Stimulated activated CD8-positive, alpha-beta memory T cell treated with anti-CD3 and anti-CD28 coated beads, Interleukin-7, amount 100 ng/mL, for 1 hour (primary cell): ENCODE measurements at places on chromosomes 7 and 10.

GRCh38 chr7:116776610-116777289, 85.6 kb upstream of the CAPZA2 start:
- DNase-seq: no peak

DNA sequence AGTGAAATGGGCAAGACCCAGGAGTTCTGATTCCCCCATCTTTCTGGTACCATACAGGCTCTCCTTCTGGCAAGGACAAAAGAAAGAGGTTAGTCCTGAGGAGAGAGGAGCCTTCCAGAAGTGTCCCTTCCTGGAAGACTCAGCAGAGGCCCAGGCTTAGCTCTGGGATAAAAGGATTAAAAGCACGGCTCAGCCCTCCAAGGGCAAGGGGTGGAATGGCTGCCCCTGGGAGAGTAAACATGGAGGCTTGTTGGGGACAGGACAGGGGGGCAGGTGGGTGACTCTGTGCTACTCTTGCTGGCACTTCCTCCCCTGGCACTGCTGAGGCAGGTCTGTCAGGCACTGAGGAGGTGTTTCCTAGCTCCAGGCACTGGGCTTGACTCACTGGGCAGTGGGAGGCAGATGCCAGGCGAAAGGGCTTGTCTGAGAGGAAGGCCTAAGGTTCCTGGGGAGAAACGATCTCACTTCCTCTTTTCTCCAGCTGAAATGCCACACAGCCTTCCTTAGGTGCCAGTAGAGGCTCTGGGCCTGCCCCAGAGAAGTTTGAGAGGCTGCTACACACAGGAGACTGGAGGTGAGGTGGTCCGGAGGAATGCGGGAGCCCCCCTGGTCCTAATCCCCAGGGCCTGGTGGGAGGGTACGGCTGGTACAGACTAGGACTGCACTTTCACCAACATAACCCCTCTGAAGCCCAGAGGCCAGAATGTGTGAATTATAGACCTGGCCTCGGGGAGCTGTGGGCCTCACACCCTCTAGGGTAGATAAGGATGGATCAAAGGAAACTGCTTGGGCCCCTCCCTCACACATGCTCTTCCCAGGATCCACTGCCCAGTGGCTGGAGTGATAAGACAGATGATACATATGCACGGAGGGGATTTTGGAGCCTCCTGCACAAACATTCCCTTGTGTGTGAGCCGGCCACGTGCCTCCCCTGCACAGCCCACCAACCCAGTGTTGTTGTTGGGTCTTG, 63.2 kb upstream of the PODXL start:
- no peak for DNase-seq

- DNase-seq: no peak
Observed at GRCh38 chr7:66183700-66184099, 21.4 kb upstream of the TPST1 start.

DNA sequence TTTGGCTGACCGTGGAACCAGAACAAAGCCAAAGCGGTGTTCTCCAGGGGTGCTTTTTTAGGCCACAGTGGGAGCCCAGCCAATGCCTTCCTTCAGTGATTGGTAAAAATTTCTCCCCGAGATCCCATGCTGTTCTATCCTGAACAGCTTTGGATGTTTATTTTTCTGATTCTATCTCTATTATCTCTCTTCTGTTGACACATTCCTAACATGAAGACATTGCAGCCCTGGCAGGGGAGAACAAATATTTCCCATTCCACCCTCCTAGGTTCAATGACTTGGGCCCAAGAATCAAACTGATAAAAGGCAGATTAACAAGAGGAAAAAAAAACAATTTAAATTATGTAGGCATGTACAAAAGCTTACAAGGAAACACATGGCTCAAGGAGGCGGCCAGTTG, 162.7 kb downstream of the PFKFB3 start:
- no peak for DNase-seq

- DNase-seq: no peak
Observed at GRCh38 chr10:51615764-51616298, 83.6 kb downstream of the CSTF2T start.

DNA sequence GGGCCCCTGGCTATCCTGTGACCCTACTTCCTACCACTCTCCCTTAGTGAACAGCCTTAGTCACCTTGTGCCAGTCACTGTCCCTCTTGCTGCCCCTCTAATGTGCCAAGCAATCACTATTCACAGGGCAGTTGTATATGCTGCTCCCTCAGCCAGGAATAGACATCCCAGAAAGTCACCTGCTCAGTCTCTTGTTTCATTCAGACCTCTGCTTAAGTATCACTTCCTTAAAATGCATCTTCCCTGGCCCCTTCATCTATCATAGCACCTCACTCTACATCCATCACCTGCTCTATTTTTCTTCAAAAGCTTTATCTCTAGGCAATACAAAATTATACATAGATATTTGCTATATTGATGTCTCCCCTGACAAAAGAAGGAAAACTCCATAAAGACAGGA, 328.4 kb upstream of the NFE2L3 start:
- DNase-seq: no peak

DNA sequence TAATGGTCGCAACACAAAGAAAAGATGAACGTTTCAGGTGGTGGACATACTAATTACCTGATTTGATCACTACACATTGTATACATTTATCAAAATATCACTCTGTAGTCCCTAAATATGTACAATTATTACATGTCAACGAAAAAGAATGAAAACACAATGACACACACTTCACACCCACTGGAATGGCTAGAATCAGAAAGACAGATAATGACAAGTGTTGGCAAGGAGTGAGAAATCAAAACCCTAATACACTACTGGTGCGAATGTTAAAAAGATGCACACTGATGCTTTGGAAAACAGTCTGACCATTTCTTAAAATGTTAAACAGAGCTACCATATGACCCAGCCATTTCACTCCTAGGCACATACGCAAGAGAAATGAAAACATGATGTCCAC, 2.3 kb downstream of the COA1 start:
- DNase-seq: no peak

GRCh38 chr10:86673827-86674581, 5.7 kb downstream of the LDB3 start:
- DNase-seq: no peak

DNA sequence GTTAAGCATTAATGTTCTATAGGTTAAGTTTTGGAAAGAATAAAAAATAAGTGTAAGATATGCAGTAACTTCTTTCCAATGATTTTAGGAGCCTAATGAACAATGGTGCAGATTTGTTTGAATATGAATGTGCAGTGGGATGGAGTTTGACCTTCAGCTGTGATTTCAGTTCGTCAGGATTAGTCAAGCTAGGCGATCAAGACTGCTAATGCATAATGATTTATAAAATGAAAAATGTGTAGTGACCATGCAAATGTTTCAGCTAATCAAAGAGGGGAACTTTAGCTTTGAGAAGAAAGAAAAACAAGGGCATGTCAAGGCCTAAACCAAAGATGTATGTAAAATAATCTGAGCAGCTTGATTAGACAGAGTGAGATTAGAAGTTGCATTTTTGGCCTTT, 208.5 kb downstream of the FOXP2 start:
- no peak for DNase-seq

GRCh38 chr7:13111230-13111629, 423.8 kb downstream of the ARL4A start:
- DNase-seq: no peak

GRCh38 chr10:82377608-82378007, 502.6 kb downstream of the NRG3 start:
- no peak for DNase-seq

- no peak for DNase-seq
Observed at GRCh38 chr7:133904776-133905175, 222.4 kb upstream of the LRGUK start.

- DNase-seq: no peak
Observed at GRCh38 chr7:82319674-82320118, 123.9 kb downstream of the CACNA2D1 start.

- no peak for DNase-seq
Observed at GRCh38 chr7:128190051-128190647, 50.9 kb upstream of the LEP start.

DNA sequence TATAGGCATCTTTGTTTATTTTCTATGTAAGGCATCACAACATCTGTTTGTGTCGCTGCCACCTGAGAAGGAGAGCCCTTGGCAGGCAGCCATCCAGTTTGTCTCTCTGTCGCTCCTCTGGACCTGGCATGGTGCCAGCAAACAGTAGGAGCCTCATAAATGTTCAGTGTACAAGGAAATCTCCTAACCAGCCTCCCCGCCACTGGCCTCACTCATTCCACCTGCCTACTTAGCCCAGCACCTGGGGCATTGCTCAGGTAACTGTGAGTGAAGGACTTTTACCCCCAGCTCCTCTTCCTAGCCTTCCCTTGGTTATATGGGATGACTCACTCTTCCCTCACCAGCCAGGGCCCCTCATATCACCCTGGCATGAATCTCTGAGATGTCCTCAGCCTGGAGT, 61.7 kb upstream of the NPTX2 start:
- DNase-seq: no peak

GRCh38 chr7:157013101-157013500, 2.6 kb upstream of the MNX1 start:
- no peak for DNase-seq

DNA sequence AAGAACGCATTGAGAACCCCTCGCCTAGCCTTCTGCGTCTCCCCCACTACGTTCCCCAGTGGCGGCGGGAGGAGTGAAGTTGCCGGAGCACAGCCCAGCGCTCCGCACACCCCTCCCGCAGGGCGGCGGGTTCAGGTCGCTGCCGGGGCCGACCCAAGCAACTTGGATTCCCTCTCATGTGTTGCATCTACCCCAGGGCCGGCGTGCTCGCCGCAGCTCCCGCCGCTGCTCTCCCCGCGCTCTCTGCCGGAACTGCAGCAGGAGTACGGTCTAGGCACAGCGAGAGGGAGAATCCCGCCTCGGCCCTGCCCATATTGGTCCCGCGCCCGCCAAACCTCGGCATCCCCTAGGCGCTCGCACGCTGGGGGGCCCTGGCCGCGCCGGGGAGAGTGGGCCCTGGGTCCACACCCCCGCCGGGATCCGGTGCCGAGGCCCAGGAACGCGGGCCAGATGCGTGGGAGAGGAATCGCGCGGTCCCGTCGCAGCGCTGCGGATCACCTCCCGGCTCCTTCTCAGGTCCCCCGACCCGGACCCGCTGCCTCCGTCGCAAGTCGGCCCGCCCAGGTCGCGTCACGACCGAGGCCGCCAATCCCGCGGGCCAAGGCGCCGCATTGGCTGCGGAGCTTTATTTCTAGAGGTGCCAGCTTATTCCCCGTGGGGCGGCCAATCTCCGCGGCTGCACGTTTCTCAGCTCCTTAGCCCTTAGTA, 648 bp upstream of the TMEM243 start:
- DNase-seq: peak; percentile 68

DNA sequence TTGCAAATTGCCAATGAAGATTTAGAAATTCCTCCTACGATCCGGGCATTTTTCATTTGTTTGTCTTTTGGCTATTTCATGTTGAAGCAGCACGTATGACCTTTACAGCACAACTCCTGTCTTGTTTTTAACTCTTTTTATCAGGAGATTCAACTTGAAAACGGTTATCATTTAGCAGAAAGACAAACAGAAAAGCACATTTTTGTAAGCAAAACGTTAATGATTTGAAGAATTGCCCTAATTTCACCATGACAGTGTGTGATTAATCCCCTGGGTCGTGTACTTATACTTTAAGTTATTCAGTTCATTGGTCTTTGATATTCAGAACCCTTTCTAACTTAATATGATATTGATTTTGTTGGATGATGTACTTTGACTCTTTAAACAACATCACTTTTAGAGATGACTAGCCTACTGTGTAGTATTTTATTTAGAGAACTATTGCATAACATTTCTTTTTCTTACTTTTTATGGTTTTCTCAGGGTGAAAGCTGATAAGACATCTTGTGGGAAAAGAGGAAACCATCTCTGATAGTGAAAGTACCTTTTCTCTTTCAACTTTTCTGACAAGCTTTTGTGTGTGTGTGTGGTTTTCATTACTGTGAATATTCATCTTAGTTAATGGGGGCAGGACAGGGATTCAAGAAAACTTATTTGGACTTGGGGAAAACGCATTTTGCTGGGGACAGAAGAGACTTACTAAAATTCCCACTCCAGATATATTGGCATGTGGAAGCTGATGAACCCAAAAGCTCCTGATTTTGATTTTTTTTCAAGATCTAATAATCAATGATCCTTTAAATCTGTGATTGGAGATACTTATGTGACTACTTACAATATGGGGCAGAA, 8.1 kb downstream of the HHEX start:
- DNase-seq: no peak

DNA sequence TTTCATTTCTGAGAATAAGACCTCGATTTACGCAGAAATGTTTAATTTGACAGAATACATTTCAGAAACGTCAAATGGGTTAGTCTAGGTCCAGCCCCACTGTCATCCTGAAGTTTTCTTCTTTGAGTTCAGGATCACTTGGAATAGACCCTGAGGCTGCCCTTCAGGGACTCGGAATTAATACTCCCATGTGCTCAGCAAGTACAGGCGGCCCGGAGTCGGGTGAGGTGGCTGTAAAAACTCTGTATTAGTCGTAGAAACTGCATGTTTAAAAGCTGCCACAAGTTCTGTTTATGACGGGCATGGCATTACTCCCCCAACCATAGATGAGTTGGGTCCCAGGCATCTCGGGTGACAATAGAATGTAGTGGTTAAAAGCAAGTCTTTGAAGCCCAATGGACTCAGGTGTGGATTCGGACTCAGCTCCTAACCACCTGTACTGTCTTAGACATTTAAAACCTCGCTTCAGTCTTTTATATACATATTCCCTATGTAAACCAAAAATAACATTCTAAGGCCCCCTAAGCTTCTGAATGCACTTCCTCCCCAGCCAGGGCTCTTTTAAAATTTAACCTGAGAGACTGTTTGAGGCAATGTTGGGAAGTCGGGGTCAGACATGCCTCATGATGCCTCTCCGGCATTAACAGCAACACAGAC, 216.3 kb downstream of the ADARB2 start:
- DNase-seq: no peak

DNA sequence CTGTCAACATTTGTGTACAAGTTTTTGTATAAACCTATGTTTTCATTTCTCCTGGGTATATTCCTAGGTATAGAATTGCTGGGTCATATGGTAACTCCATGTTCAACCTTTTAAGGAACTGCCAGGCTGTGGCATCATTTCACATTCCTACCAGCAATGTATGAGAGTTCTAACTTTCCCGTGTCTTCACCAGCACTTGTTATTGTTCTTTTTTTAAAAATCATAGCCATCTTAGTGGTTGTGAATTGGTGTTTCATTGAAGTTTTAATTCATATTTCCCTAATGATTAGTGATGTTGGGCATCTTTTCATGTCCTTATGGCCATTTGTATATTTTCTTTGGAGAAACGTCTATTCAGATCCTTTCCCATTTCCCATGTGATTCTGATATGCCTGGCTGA, 193.0 kb upstream of the PLXNA4 start:
- DNase-seq: no peak
